ENCODE measurements at places on chromosomes 16 and 17.

GRCh38 chr16:14036889-14037288, 34.2 kb upstream of the MRTFB start:
- DNase-seq: no peak

- DNase-seq: no peak
Measured at GRCh38 chr16:10624527-10624926, 44.1 kb upstream of the EMP2 start.

- DNase-seq: no peak
Measured at GRCh38 chr17:76635659-76636360, 7.7 kb downstream of the ST6GALNAC1 start.

DNA sequence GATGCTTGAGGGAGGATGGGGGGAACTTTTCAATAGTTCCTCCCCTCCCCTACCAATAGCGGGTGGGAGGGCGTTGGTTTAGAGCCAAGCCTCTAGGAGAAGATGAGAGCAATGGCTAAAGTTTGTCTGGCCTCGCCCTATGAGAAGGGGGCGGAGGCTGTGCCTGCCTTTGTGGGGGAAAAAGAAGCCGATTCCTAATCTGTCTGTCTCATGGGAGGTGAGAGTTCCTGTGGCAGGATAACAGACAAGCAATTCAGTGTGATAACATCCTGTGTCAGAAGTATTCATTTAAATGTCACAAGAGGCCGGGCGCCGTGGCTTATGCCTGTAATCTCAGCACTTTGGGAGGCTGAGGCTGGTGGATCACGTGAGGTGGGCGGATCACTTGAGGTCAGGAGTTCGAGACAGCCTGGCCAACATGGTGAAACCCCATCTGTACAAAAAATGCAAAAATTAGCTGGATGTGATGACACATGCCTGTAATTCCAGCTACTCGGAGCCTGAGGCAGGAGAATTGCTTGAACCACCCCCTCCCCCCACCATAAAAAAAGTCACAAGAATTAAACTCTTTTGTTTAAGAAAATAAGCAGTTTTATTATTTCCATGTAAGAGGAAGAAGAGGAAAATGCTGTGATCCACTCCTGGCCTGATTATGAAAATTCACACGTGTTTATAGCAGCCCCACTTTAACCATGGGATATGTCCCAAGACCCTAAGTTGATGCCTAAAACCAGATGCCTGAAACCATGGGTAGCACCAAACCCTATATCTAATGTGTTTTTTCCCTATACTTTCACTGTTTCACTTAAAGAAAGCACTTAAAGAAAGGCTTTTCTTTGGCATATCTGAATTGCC, 1.7 kb downstream of the SLFN5 start:
- DNase-seq: peak; percentile 82

- DNase-seq: no peak
Measured at GRCh38 chr17:31428512-31428911, 37.0 kb downstream of the RAB11FIP4 start.

GRCh38 chr17:14048169-14048568, 21.1 kb upstream of the COX10 start:
- no peak for DNase-seq

- DNase-seq: no peak
Measured at GRCh38 chr17:6313835-6314234, 121.1 kb downstream of the AIPL1 start.

DNA sequence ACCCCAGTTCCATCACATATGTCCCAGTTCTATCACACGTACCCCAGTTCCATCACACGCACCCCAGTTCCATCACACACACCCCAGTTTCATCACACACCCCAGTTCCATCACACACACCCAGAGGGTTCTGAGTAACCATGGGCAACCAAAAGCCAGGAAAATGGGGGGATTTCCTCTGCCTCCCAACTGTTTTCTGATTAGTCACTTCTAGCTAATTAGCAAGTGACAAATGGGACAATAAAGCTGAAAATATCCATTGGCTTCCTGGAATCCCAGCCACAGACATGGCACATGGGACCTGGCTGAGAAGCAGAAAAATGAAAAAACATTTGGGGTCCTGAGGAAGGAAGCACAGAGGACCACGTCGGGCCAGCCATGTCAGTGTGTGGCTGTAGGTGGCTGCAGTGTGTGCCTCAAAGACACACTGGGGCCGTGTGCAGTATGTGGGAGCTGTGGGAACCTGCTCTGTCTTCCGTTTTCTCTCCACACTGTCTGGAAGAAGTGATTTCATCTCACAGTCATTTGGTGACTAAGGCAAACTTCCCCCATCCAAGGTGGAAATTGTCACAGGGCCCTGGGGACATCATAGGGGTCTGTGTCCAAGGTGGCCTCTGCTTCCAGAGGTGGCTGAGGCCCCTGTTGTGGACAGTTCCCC, 106.7 kb downstream of the CMIP start:
- DNase-seq: no peak

DNA sequence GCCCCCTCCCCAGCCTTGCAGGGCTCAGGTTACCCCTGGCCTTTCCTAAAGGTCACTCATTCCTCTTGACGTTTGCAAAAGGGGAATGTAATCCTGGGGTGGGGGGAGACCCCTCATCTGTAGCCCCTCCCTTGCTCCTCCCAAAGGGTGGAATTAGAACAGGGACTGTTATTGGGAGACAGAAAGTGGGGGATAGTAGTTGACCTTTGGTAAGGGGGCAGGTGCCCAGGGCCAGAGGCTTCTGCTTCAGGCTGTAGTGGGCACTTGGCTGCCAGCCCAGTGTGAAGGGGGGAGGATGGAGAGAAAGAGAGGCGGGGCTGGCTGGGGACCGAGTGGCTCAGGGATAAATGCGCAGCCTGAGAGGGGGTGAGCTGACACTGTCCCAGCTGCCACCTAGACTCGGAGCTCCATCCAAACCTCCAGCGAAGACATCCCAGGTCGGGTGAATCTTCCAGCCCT, at the start of gene ENO3:
Gene ENO3, plus strand, starts transcription at position 374 of the 459 bp plus-strand sequence. CDS start 711 bp downstream, outside the sequence.
- DNase-seq: no peak

- DNase-seq: no peak
Measured at GRCh38 chr16:77221482-77221881, 22.3 kb downstream of the SYCE1L start.

DNA sequence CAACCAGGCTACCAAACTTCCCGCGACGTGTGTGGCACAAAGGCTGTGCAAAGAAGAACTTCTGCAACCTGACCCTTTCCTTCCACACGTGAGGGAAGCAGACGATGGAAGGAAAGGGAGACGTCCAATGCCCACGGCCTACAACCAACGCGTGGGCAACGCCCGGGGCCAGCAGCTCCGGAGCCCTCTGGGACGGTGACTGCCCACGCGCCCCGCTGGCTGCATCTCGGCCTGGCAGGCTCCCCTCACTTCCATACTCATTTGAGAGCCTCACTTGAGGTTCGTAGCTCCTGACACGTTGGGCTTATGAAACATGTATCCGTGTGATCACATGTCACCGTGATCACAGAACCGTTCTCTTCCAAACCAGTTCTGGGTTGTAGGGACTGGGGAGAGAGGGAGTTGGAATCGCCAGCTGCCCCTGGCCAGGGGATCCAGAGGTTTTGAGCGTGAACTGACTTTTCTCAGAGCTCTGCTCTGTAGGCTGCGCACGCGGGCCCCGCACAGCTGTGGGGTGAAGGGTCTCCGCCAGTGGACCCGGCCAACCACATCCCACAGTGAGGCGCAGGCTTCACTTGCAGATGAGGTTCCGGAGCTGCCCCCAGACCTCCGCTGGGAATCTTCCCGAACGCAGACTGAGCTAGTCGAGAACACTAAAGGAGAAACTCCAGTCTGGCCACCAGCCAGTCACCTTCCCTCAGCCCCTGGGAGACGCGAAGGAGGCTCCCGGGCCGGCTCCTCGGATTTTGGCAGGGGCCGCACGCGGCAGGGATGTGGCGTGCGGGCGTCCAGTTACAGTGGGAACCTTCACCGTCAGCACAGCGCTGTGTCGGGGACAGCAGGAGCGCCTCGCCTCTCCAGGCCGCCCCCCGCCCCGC, 1.0 kb downstream of the LMF1 start:
- no peak for DNase-seq

- DNase-seq: no peak
Measured at GRCh38 chr16:57842601-57843000, 40.3 kb upstream of the KIFC3 start.

DNA sequence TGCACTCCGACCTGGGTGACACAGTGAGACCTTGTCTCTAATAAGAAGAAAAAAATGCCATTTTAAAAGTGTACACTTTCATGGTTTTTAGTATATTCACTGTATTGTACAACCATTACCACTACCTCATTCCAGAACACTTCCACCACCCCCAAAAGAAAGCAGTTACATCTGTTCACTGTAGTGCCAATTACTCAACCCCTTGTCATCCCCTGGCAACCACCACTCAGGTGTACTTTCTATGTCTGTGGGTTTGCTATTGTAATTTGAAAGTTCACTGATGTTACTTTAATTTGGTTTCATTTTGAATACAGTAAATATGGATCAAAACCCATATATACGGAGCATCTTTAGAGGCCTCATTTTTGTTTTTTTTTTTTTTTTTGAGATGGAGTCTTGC, 6.1 kb downstream of the ZG16 start:
- peak; percentile 36 for DNase-seq

DNA sequence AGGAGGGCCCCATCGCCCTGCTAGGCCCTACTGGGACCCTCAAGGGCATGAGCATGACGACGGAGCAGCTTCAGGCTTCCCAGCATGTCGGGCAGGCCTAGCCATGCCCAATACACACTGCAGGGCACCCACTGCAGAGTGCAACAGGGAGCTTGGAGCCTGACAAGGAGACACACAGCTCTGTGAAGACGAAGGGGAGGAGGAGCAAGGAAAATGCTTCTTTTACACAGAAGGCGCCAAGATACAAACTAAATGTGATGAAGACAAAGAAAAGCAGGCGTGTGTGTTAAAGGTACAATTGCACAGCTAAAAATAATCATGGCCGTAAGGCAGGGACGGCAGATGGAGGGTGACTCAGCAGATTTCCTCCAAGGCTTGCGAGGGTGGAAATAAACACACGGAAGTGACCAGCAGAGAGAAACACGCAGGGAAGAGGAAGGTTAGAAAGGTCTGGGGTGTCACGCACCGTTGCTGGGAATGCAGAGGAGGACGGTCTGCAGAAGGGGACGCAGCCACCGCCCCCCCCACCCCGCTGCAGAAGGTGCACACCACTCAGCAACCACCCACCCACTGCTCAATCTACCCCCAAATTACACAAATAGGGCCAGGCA, 108.5 kb downstream of the ZNF778 start:
- DNase-seq: peak; percentile 49

- DNase-seq: no peak
Measured at GRCh38 chr17:55829995-55830612, 79.3 kb downstream of the PCTP start.

GRCh38 chr16:17511340-17511739, 40.6 kb upstream of the XYLT1 start:
- no peak for DNase-seq

DNA sequence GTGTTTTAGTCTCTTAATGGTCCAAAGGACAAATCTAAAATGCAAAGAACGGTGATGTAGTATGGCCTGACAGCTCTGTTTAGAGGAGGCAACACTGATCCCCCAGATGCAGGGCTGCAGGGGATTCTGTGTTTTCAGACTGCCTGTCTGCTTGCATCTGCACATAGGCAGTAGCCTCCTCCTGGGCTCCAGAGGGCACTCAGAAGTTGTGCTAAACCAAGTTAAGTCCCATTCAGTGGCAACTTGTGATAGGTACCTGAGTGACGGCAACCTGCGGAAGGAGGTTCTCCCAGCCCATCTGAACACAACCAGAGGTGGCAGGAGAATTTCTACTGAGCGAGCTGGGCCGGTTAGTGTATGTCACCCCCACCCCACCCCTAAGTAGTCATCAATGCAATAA, 9.9 kb downstream of the HAS3 start:
- DNase-seq: no peak

DNA sequence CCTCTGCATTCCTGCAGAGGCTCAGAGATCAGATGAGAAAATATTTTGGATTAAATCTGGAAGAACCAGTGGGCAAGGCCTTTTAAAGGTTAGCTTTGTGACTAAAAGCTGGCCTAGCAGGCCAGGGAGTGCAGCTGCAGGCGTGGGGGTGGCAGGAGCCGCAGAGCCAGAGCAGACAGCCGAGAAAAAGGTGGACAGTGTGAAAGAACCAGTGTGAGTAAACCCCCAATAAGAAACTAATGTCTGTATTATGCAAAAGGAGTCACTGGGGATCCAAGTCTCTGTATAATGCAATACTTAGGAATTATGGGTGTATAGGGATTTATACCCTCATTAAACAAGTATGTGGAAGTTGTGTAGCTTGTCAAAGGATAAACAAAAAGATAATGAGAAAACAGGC, 21.4 kb upstream of the SPACA3 start:
- no peak for DNase-seq

GRCh38 chr17:57447990-57448758, 191.9 kb downstream of the MSI2 start:
- no peak for DNase-seq

- no peak for DNase-seq
Measured at GRCh38 chr16:8713635-8714172, 39.3 kb downstream of the ABAT start.

DNA sequence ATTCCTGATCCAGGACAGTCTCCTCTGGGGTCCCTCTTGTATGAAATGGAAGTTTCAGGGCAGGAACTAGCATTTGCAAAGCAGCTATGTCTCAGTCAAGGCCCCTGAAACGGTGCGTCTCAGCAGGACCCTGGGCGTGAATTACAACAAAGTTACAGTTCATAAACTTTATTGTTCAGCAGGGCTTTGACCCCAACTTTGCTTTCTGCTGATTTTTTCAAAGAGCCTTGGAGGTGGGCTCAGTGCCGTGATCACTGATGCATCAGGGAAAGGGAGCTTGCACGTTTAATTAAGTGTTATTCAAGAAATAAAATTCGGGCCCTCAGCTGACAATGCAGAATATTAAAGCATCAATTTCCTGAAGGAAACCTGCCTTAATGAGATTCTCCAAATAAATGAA, 260.1 kb upstream of the C16orf82 start:
- no peak for DNase-seq

- peak; percentile 59 for DNase-seq
Measured at GRCh38 chr16:84672276-84673202, 24.2 kb downstream of the KLHL36 start.

GRCh38 chr16:26712876-26713275, 353.9 kb upstream of the C16orf82 start:
- DNase-seq: no peak

DNA sequence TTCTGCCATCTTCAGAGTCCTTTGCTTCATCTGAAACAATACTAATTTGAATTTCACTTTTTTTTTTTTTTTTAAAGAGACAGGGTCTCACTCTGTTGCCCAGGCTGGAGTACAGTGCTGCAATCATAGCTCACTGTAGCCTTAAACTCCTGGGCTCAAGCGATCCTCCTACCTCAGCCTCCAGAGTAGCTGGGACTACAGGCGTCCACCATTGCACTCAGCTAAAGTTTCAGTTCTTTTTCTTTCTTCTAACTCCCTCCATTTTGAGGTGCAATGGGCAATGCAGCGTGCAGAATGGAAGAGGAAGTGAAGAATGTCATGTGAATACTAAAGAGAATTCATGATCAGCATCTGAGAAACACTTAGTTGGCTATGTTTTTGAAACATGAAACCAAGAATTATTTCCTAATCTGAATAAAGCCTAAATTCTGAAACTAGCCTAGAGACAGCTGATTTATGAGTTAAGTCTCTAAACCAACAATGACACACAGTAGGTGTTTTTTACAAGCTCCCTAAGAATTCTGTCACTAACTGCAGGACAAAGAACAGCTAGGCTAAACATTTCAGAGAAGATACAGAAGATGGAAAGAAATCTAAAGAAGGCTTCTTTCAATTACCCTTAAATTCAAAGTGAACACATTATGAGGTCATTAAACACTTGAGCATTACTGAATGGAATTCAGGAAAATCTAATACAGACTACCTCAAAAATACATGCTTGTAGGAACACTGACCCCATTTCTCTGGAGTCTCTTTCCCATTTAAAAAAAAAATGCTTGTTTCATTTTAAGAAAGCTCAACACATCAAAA, 21.0 kb downstream of the SNN start:
- DNase-seq: no peak

- DNase-seq: no peak
Measured at GRCh38 chr17:45759761-45760160, 24.4 kb upstream of the CRHR1 start.
